ENCODE measurements at places on chromosomes 11 and 22. TPM values are rescaled to one million over a fixed set of nuclear protein-coding genes. Genes with fewer than 3 reads are reported as not detected.

DNA sequence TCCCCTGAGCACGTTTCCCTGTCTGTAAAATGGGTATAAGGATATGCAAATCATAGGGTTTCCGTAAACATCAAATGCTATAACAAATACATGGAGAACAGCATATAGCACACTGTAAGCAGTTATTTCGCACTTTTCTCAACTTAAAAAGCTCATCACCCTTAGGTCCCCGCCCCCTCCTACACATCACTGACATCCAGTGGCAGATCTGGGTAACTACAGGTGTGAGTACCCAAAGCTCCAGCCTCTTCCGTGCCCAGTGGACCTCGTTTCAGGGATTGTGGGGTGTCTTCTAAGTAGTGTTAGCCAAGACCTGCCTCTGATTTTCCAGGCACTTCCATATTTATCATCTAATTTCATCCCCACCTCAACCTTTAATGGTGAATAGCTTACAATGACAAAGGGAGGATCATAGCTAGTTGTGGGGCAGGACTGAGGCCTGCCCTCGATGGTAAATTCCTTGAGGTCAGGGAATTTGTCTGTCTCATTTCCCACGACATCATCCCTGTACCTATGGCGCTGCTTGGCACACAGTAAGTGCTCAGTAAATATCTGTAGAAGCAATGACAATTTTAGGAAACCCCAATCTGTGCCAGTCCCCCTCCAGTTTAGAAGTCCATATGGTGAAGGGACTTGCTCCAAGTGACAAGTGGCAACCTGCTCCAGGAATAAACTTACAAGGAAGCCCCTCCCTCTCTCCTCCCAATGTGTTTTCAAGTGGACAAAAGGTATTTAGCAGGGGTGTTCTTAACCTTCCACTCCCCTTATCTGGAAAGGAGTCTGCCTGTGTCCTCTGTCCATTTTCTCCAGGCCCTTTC, 340.5 kb downstream of the TENM4 start:
- no peak overlapping the region for H3K4me3 ChIP-seq
- DNase-seq, result peak; percentile 26
- no peaks in the 10 kb centered on the region for H3K36me3 ChIP-seq
- no peaks in the 10 kb centered on the region for H3K27me3 ChIP-seq

- H3K4me1 ChIP-seq, result peaks cover 3% of the 10 kb centered on the region
- H3K4me3 ChIP-seq, result no peak overlapping the region
- no peaks in the 10 kb centered on the region for H3K27me3 ChIP-seq
- no peaks in the 10 kb centered on the region for H3K36me3 ChIP-seq
- DNase-seq, result no peak
These were observed 37.0 kb upstream of the FTH1 start for GRCh38 chr11:62004473-62004872.

DNA sequence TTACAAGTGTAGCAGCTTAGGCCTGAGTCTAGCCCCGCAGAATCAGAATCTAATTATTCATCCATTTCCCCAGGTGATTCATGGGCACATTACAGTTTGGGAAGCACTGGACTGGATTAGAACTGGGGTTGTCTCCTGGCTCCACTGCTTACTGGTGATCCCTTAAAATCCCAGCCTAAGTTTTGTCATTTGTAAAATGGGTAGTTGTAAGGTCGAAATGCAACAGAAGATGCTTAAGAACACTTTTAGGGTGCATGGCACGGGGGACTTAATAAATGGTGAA, 1.3 kb downstream of the STX3 start:
- H3K4me1 ChIP-seq, result peaks cover 14% of the 10 kb centered on the region
- no peaks in the 10 kb centered on the region for H3K36me3 ChIP-seq
- H3K27ac ChIP-seq, result peak overlapping the region; percentile 94
- DNase-seq, result no peak

The AIFM3 gene
- 1.2 TPM for total RNA-seq
